ENCODE measurements at places on chromosomes 1 and 21.

GRCh38 chr1:81695741-81696140, 105.0 kb upstream of the ADGRL2 start:
- no peak for DNase-seq

- DNase-seq = no peak
Observed at GRCh38 chr1:166258017-166258416, 91.2 kb upstream of the FAM78B start.

DNA sequence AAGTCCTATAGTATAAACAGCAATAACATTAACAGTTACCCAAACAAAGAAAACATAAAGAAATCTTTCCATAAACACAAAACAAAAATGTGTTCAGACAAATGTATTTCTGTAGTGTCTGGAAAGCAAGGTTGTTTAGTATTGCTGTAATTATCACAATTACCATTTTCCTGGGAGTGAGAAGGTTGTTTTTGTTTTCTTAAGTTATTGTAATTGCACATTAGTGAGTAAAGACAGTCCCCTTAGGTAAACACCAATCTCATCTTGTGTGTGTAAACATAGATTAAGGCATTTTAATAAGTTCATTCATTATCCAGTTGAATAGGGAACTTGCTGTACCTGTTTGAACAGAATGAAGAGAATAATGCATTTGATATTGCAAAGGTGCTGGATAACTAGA, 356.9 kb upstream of the ADGRL4 start:
- no peak for DNase-seq

DNA sequence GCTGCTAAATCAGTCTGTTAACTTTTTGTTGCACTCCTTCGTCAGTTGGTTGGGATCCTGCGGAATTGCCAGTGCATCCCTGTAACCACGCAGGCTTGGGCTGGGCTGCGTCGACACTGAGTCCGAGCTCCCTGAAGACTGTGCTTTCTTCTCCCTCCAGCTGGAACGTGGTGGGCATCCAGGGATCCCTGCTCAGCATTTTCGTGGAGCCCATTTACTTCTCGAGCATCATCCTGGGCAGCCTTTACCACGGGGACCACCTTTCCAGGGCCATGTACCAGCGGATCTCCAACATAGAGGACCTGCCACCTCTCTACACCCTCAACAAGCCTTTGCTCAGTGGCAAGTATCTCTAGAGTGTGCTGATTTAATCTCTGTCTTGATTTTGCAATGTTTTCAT, 83.3 kb downstream of the POFUT2 start:
- DNase-seq = no peak

DNA sequence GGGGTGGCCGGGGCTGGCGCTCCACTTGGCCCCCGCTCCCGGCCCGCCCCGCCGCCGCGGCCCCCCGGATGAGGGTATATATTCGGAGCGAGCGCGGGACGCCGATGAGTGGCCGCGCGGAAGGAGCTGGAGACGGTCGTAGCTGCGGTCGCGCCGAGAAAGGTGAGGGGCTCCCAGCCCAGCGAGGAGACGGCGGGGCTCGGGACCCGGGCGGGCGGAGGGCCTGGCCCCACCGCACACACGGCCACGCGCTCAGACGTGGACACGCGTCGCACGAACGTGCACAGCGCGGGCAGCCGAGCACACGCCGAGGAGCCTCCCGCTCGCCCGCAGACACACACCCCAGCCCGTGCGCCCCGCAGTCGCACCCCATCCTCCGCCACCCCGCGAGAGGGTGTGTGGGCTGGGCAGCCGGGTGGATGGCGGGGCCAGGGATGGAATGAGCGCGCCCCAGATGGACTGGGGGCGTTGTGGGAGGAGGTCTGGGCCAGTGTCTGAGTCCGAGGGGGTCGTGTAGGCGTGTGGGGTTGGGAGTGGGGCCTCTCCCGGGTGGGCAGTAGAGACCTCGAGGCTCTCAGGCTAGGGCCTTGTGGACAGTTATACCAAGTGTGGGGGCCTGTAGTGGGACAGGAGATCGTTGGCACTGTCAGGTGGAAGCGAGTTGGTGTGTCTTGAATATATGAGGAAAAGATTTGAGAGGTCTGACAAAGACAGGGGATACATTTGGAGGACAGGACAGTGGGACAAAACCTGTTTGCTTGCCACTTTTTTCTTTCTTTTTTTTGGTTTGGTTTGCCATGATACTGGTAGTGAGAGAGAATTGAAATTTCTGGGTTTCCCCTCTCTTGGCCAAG, at the start of gene UAP1:
UAP1 (plus strand) TSS at position 107 of the 854 bp plus-strand sequence. CDS start 4,347 bp downstream, outside the sequence.
- DNase-seq = no peak

GRCh38 chr1:226967665-226968064, 27.6 kb downstream of the COQ8A start:
- no peak for DNase-seq

DNA sequence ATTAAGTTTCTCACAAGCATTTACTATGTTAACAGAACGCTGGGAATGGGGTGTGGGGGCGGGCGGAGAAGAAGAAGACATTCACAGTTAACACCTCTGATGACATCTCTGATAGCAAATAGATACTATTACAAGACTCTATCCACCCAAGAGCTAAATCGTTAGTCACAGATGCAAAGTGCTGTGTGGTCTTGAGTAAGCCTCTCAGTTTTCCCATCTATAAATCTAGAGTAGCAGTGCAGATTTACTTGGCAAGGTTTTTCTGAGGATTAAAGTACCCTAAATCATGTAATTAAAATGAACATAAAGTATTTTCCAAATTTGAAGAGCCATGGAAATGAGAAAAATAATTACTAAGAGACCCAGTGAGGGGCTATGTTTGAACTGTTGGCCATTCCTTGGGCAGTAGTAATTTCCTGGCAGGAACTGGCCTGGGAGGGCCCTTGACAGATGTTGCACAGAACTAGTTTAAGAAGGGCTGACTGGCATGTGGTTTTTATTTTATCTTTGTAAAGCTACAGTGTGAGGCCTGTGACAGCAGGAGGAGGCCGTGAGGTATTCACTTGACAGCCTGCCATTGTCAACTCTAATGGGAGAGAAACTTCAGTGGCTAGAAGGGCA, 58.7 kb upstream of the APOBEC4 start:
- DNase-seq = no peak
